ENCODE measurements at places on chromosomes 3 and 15.

- DNase-seq, result no peak
Measured at GRCh38 chr15:38650936-38651327, 86.3 kb upstream of the RASGRP1 start.

- DNase-seq, result no peak
Measured at GRCh38 chr3:42498034-42498433, 4.4 kb upstream of the VIPR1 start.

GRCh38 chr3:139117136-139117675 lies 72.5 kb upstream of the PRR23C start:
- DNase-seq, result no peak

DNA sequence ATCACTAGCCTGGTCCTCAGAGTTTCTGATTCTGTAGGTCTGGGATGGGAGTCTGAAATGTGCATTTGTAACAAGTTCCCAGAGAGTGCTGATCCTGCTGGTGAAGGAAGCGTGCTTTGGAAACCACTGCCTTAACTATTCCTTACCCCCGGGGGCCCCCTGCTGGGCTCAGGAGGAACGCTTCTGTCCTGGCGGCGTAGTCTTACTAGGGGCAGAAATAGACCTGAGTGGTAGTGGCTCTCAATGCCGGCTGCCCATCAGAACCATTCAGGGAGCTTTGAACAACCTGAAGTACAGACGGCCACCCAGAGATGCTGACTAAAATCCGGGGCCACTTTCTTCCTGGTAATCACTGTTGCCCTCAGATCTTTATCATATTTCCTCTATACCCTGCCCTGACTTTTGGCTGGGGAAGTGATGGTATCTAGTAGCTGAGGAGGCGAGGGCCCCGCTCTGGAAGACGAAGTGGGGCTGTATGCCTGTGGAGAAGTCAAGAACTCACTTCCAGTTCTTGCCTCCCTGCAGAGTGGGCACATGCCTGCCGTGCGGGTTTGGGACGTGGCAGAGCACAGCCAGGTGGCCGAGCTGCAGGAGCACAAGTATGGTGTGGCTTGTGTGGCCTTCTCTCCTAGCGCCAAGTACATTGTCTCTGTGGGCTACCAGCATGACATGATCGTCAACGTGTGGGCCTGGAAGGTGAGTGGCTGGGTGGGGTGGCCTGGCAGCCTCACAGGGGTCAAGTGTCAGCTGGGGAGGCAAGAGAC lies 16.3 kb upstream of the JMJD7 start:
- DNase-seq, result peak; percentile 84

- DNase-seq, result no peak
Measured at GRCh38 chr15:52428297-52428696, 100.4 kb downstream of the MYO5A start.

- no peak for DNase-seq
Measured at GRCh38 chr15:84835661-84836337, 18.6 kb downstream of the ALPK3 start.

GRCh38 chr15:66084704-66085103 lies 168.8 kb downstream of the MEGF11 start:
- DNase-seq, result no peak

GRCh38 chr3:76869726-76870384 lies 170.0 kb upstream of the ROBO2 start:
- DNase-seq, result no peak

- DNase-seq, result peak; percentile 27
Measured at GRCh38 chr3:15427981-15428380, 583 bp downstream of the EAF1 start.

DNA sequence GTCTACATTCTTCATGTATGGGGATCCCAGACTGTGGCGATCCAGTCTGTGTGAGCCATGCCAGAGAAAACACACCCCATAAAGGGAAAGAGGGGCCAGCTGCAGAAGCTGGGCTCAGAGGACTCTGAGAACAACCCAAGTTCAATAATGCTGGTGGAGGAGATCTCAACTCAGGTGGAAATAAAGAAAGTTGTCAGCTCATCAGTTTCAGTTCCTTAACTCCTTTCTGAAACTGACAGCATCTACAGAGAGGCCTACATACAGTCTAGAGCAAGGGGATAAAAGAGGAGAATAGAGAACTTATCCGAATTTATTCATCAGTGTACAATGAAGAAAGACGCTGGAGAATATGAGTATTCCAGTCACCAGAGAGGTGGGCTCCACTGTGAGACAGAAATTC lies 77.0 kb downstream of the NTRK3 start:
- no peak for DNase-seq

DNA sequence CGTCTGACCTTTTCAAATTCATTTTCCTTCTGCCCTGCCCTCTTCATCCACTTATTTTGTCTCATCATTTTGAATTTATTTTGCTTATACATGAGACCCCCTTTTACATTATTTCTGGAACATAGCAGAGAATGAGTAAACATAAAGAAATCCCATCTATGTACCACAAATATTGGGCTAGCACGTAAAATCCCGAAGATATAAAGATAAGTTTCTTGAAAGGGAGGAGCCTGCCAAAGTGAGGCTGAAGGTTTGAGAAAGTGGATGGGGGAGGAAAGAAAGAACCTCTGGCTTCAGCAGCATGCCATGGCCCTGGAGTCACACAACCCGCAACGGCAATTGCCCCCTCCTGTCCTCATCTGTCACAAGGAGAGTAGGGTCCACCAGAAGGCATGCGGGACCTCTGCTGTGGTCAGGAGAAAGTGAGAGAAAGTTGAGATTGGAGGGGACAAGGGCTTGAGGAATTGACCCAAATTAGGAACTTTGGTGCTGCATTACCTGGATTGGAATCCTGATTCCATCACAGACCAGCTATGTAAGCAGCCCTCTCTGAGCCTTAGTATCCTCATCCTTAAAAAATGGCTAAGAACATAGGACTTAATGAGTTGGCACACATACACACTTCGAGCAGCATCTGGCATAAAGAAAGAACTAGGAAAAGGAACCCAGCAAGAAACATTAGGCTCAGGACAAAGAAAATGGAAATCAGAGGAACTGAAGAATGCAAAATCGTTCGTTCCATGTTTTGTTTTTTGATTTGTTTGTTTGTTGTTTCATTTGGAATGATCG lies 53.7 kb upstream of the GYG1 start:
- no peak for DNase-seq

DNA sequence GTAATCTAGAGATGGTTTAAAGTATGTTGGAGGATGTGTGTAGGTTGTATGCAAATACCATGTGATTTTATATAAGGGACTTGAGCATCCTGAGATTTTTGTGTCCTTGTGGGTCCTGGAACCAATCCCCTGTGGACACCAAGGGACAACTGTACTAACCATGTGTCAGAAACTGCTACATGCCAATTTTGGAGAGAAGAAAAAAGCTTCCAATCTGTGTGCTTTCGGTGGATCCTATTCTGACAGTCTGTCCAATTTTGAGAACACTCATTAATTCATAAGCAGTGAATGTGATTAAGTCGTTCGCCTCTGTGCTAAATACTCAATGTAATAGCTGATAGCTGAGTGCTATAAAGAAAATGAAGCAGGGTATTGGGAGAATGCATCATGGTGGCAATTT lies 61.6 kb downstream of the RBM6 start:
- DNase-seq, result no peak

DNA sequence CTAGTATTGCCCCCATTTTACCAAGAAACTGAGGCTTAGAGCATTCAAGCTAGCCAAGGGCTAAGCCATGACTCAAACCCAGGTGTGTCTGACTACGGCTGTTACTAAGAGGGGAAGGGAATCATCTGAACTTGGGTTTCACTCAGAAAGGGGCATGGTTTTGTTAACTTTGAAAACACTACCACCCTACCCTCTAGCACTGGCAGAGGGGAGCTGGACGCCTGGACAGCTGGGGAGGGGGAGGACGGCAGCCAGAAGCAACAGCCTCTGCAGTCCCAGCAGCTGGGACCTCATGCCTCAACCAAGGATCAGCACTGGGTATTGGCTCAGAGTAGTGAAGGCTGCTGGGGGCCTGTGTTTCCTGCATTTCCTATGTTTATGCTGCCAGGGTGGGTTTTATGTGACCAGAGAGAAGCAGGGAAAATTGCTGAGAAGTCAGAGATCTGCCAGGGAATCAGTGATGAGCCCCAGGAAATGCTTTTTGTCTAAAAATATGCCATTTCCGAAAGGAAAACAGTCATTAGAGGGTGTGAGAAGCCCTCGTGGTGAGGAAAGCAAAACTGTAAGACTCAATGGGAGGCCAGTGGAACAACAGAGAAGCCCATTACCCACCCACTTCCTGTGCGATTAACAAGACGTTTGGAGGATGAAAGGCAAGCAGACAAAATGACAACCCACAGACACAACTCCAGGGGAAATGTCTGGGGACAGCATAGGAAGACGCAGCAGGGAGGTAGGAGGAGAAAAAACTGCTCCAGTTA lies 41.2 kb downstream of the LIPC start:
- DNase-seq, result no peak

GRCh38 chr3:177602601-177603147 lies 405.4 kb upstream of the TBL1XR1 start:
- DNase-seq, result no peak

GRCh38 chr3:58190291-58190690 lies 20.5 kb downstream of the DNASE1L3 start:
- DNase-seq, result no peak

- DNase-seq, result no peak
Measured at GRCh38 chr3:53804697-53805462, 41.3 kb downstream of the CHDH start.

DNA sequence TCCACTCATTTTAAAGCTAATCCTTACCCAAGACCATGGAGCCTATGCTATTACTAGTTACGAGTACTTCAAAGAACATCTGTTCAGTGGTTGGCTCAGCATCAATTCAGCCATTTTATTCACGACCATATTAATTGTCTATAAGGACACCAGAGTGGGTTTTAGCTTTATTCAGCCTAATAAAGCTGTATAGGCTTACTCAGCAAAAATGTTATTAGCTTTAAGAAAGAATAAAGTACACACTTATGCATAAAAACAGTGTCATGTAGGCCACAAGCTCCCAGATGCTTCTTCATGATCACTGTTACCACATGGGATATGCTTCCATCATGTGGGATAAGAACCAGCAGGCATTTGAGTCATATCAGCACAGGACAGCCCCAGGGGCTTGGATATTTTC lies 87.4 kb upstream of the GPR149 start:
- no peak for DNase-seq

GRCh38 chr3:172465281-172465680 lies 17.0 kb upstream of the GHSR start:
- DNase-seq, result no peak

GRCh38 chr3:183563536-183563874 lies 8.0 kb upstream of the KLHL6 start:
- no peak for DNase-seq

- no peak for DNase-seq
Measured at GRCh38 chr3:136189859-136190617, 6.1 kb downstream of the MSL2 start.

- DNase-seq, result no peak
Measured at GRCh38 chr3:135448520-135448919, 517.0 kb upstream of the PPP2R3A start.

DNA sequence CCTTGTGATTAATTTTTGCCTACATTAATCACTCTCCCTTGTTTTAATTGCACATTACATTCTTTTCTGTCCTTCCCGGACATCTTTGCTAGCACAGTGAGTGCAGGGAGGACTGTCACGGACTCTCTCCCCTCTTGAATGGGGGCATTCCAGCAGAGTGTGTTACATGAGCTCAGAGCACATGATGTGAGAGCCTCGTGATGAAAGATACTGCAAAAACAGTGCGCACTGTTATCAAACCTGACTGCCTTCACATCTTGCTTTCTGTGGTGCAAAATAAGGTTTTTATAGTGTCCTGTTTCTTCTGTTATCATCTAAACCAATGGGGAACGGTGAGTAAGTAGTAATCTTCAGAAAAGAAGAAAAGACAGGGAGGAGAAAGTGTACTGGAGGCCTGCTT lies 167.5 kb downstream of the PGPEP1L start:
- DNase-seq, result no peak

GRCh38 chr3:53819163-53819868 lies 26.9 kb downstream of the CHDH start:
- DNase-seq, result no peak

GRCh38 chr3:9255976-9256375 lies 6.5 kb upstream of the SRGAP3 start:
- no peak for DNase-seq

DNA sequence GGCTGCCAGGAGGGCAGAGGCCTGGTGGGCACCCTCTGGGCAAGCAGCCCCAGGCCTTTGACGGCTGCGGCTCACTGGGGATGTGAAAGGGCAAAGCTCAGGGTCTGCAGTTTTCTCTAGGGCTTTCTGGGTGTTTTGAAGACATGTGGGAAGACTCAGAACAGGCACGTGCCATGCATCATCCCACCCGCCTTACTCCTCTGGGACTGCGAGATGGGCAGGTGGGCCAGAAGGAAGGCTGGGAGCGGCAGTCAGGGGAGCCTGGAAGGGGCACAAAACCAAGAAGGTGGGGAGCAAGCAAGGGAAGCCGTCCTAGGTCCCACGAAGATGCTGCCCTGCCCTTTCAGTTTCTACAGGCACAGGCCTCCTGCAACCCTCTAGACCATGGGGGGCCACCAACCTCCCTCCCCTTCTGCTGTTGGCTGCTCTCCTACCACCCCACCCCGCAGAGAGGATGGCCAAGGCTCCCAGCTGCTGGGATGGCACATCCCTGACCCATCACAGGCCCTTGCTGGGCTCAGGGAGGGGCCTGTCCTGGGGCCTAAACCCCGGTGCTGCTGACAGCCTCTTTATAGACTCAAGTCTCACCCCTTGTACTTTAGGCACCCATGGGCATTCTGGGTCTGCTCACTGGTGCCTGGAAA lies 71.8 kb upstream of the CTSH start:
- no peak for DNase-seq

GRCh38 chr3:150142936-150143335 lies 172.2 kb upstream of the PFN2 start:
- no peak for DNase-seq

DNA sequence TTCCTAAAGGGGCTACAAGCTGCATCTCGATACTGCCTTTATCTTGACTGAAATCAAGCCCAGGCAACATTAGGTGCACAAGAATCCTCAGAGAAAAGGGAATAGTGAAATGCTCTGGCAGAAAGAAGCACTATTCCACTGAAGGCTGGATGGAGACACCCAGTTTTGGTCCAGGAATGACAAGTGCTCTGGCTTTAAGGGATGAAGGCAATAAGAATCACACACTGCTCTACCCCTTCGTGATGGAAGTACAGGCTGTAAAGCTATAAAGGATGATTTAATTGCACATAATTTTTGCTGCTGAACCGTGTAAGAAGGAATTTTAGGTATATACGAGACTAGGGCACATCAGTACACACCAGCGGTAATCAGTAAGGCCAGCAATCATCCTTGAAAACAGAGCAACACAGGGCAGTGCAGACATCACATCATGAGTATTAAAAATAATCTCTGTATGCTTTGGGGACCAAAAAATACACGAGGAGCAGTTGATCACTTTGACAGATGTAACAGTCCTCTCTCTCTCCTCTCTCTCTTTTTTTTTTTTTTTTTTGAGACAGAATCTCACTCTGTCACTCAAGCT lies 414.6 kb upstream of the TBL1XR1 start:
- DNase-seq, result no peak
